ENCODE measurements at places on chromosomes 3 and 15.

DNA sequence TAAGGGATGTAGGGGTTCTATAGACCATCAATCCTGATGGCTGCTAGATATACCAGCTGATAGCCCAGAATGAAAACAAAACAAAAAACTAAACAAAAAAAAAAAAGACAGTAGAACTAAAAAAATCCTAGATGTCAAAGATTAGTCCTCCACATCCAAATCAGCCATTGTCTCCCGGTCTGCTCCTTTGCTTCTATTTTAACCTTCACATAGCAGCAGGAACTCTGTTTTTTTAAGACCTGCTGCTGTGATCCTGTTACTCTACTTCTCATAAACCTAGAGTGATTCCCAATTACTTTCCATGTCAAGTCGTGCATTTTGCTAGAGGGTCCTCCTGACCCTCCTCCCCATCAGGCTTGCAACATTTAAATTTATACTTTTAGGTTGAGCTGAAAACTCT is 2.5 kb downstream of the IFT122 start:
- DNase-seq = no peak

GRCh38 chr3:4493941-4494894 is 1.1 kb downstream of the ITPR1 start:
- DNase-seq = no peak

- DNase-seq = no peak
Measured at GRCh38 chr3:49462222-49462621, 7.8 kb upstream of the DAG1 start.

DNA sequence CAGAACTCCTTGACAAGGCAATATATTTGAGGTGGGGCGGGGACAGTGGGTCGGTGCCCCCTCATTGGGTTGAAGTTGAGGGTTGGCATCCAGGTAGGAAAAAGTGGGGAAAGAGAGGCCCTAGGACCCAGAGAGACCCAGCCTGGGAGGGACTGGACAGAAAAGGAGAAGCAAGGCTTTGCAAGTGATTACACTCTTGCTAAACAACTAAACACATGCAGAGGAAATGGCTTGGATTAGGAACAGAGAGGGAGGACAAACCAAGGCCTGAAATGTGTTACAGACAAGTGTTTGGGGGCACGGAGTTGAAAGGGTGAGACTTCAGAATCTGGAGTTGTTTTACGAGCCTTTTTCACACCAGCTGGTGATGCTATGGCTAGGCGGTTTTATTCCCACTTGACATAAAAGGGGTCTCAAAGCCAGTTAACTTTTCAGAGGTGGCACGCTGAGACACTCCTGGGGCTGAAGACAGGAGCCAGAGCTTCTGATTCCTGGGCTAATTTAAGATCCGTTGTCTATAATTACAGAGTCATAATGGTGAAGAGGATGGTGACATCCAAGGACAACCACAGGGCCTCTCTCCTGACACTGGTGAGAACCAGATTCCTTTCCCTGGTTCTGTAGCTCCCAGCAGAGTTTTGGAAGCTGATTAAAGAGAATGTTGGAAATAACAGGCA is 7.7 kb upstream of the KCTD6 start:
- DNase-seq = no peak

DNA sequence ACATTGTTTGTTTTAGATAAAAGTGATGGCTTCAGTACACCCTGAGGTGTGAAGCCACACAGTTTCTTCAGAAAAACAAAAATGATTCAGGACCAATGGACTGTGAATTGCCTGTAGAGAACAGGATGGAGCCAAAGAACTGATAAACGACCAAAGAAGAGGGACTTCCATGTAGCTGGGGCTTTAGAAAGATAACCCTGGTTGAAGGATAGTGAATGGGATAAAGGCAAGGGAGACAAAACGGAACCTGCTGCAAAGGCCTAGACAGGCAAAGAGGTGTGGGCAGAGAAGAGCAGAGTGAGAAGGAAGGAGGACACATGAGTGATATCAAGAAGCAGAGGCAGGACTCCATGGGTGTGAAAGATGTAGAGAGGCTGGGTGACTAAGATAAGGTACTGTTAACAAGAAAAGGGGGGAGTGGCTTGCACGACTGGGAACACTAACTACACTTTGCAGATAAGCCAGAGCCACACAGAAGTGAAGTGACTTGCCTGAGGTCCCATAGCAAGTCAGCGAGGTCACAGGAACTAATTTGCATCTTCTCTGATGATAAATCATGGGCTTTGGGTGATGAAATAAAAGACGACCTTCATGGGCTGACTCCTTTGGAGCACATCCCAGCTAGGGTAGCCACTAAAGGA is 44.3 kb downstream of the RAB6B start:
- no peak for DNase-seq

Measured in H1 (cell line).